ENCODE measurements at places on chromosomes 16 and 17.

- no peak for DNase-seq
Measured at GRCh38 chr16:28168991-28169554, 42.7 kb downstream of the XPO6 start.

GRCh38 chr17:8555062-8555461 is 75.5 kb downstream of the MYH10 start:
- peak; percentile 24 for DNase-seq

DNA sequence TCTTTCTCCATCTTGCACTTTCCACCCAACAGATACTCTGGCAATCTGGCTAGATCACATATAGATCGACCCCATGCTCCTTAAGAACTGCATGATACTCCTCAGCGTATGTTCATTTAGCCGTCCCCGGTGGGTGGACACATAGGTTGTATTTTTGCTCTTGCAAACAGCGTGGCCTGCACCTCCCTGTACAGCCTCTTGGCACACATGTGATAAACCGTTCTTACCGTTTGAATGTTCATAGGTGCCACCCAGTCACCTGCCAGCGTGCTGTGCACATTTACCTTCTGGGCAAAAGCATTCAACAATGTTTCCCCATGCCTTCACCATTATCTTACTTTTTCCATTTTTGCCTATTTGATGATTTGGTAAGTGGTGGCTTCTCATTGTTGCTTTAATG is 6.2 kb downstream of the TNP2 start:
- no peak for DNase-seq

DNA sequence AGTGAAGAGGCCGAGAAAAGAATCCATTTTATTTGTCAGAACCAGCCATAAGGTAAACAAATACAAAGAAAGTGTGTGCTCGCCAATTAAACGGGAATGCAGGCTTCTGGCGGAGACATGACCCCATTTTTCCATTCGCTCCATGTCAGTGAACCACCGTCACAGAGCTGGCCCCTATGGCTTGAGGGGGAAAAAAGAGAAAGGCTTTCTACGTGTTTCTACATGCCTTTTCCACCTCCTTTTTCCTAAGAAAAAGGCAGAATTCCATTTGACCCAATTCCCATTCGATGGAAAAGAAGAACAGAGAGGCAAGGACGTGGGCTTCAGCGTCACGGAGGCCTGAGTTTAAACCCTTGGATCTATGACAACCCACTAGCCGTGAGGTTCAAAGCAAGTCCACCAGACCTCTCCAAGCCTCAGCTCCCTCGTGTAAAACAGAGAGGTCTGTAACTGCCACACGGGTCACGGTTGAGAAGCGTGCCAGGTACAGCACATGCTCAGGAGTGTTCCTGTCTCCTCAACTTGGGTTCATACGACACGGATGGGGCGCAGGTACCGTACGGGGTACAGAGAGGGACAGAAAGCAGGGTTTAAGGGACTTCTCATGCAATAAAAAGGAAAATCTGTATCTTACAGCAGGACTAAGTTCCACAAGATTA is 91.9 kb downstream of the NXN start:
- no peak for DNase-seq

DNA sequence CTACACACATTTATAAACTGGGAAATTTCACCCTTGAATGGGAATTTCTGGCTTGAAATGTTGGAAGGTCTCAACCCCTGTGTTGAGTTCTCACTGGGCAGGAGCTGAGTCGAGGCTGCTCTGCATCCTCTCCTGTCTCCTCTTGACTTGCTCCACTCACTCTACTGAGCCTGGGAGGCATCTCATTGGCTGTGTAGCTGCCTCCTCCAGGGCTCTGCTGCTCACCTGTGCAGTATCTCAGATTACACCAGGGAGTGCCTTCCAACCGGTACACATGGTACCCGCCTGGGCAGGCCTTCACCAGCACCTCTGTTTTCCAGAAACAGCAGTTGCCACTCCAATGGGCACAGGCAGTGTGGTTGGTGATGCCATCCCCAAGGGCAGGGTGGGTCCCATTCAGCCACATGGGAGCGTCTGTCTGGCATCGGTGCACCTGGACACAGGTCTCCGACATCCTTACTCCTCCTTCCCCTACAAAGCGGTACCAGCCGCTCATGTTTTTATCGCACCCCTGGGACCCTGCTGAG is 3.7 kb downstream of the GP2 start:
- no peak for DNase-seq

DNA sequence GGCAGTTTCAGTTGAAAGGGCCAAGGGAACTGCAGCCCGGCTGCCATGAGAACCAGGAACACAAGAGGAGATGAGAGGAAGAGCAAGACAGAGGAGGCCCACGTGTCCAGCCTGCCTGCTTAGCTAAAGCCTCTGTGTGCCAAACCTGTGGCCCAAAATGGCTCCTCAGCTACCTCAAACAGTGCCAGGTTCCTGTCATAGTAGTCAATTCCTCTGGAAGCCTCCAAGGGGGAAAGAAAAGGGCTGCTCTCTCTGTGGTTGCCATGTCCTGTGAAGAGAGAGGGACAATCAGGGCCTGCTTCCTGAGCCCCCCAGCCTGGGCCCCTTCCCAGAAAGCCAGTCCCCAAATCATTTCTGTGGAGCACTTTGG is 5.2 kb downstream of the SLC12A4 start:
- no peak for DNase-seq

DNA sequence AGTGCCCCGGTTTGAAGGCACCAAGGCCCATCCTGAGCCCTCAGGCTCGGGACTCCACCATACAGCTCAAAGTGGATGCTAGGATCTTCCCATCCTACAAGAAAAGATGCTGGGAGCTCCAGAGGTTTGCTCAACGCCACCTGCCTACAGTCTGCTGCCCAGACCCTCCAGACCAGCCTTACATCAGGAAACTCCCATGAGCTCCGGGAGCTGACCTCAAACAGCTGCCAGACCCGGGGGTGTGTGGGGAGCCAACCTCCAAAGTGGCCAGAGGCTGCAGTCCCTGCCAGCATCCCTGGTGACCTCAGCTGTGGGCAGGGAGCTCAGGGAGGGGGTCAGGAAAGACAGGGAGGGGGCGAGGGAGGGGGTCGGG is 43.8 kb downstream of the C16orf82 start:
- no peak for DNase-seq

- DNase-seq: no peak
Measured at GRCh38 chr17:44623070-44623725, 33.1 kb upstream of the MEIOC start.

GRCh38 chr17:901191-901950 is 78.2 kb downstream of the NXN start:
- peak; percentile 86 for DNase-seq

DNA sequence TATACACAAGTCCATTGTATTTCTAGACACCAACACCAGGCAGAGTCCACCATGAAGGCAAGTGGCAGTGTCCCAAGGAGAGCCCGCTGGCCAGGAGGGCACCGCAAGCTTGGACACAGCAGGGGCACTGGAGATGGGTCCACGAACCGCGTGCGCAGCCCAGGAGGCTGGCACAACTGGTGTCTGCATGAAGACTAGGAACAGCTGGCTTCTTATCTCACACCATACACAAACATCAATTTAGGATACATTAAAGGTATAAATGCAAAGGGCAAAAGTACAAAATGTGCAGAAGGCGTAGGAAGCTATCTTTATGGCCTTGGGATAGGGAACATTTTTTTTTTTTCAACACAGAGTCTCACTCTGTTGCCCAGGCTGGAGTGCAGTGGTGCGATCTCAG is 52.4 kb downstream of the ANKRD11 start:
- no peak for DNase-seq

GRCh38 chr17:57142925-57143324 is 57.9 kb downstream of the AKAP1 start:
- DNase-seq: peak; percentile 73

- DNase-seq: no peak
Measured at GRCh38 chr17:57567251-57567650, 177.8 kb downstream of the CCDC182 start.

DNA sequence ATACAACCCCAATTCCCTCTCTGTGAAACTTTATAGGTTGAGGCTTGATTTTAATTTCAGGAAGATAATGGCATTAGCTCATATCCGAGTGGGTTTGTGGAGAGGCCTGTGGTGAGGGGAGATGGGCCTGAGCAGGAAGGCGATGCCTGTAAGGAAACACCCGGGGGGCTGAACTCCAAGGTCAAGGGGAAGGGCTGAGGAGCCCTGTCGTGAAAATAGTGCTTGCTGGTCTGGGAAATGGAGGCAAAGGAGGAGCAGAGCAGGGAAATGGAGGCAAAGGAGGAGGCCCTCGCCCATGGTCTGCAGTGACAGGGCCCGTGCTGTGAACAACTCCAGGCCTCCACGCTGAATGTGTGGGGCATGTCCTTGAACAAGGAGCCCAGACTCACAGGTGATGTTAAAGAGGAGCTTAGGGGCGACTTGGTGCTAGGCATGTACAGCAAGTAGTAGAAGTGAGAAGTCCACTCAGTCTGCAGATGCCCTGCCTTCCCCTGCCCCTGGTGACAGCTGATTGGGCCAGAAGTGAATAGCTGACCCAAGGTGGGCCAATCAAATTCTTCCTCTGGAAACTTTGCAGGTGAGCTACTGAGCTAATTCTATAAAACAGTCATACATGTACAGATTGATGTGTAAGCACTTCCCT is 38.1 kb downstream of the MRPS23 start:
- DNase-seq: no peak

DNA sequence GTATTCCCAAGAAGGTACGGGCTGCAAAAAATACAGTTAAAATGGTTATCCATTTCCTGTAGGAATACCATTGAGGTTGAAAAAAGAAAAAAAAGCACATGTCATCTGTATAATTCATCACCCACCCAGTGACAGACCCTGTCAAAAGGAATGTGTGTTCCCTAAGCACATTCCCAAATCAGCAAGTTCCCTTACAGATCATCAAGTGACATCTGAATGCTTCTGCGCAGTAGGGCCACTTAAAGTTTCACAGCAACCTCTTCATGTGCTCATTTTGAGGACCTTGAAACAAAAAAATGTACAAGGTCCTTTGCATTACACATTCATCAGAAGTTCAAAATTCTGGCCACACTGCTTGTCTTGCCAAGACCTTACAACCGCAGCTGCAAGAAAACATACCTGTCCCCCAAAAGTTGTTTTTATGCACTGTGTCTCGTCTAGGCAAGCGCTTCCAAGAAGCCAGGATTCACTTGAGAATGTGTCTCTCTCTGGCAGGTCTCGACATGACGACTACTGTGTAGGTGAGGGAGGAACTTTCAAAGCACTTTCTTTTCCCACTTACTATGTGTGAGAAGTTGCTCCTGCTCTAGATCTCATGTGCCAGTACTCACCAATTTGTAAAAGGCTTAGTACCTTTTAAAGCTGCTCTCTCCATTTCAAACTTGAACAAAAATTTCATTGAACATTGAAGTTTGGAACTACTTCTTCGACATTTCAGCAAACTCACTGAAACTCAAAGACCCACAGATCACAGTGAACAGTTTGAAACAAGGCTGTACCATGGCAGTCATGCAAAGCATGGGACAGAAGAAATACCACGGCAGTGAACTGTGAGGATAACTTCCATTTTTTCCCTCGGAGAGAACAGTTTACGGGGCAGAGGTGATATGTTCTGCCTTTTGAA is 4.3 kb upstream of the POLG2 start:
- no peak for DNase-seq

GRCh38 chr17:44759086-44759915 is 513 bp downstream of the ADAM11 start:
- no peak for DNase-seq

GRCh38 chr17:45995627-45996270 is 3.3 kb upstream of the STH start:
- no peak for DNase-seq

- DNase-seq: no peak
Measured at GRCh38 chr16:24988593-24989338, 26.4 kb downstream of the ARHGAP17 start.

DNA sequence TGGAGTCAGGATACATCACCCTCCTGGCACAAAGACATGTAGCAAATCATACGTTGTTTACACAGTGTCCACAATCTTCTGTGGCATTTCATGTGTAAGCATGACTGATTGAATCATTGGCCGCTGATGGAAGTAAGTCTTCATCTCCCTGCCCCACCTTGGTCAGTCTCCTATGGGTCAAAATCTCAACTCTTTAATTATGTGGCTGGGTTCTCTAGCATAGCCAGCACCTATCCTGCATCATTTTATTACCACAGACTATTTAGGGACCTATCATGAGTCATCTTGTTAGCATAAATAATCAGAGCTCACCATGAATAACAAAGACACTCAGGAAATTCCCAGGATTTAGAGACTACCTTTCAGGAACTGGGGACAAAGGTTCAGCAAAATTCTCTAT is 15.9 kb downstream of the TANC2 start:
- no peak for DNase-seq

GRCh38 chr17:27993161-27993695 is 49.2 kb upstream of the NLK start:
- no peak for DNase-seq

- no peak for DNase-seq
Measured at GRCh38 chr17:80624864-80625263, 80.2 kb downstream of the RPTOR start.

- no peak for DNase-seq
Measured at GRCh38 chr17:62641153-62641552, 13.7 kb downstream of the MRC2 start.

DNA sequence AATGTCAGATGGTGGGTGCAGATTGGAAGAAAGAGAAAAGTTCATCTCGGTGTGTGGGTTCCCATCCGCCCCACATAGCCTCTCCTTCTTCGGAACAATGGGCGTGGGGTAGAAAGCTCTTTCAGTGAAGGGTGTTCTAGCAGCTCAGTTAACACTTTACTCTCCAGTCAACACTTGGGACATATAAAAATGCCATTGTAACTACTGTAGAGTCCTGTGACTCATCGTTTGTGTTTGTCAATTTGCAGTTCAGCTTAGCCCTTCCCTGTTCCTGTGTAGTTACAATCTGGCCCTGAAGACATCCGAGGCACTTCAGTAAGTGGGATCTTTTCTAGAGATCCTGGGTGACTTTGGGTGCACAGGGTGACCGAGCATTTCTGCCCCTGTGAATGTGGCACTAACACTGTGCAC is 11.5 kb upstream of the CLEC18C start:
- DNase-seq: peak; percentile 59

DNA sequence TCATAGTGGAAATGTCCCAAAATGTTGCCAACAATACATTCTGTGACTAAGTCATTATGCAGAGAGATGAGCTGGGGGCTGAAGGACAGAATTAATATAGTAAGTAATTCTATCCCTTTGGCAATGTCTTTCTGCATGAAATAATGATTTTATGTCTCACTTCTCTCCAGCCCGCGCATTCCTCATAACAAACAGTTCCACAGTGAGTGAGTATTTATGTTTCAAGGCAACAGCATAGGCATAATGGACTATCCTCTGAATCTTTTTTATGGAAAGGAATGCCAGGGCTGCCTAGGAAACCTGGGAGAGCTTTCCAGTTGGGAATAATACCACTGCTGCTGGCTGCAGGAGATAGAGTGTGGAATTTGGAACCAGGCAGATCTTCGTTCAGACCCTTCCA is 477.7 kb downstream of the HS3ST4 start:
- DNase-seq: no peak

GRCh38 chr17:27396941-27397340 is 59.3 kb upstream of the KSR1 start:
- DNase-seq: peak; percentile 34

- DNase-seq: no peak
Measured at GRCh38 chr17:81148986-81149533, 16.2 kb upstream of the PVALEF start.

All from foreskin fibroblast (primary cell).